ENCODE measurements at places on chromosomes 5 and 9. TPM values are rescaled to one million over a fixed set of nuclear protein-coding genes. Genes with fewer than 3 reads are reported as not detected.

DNA sequence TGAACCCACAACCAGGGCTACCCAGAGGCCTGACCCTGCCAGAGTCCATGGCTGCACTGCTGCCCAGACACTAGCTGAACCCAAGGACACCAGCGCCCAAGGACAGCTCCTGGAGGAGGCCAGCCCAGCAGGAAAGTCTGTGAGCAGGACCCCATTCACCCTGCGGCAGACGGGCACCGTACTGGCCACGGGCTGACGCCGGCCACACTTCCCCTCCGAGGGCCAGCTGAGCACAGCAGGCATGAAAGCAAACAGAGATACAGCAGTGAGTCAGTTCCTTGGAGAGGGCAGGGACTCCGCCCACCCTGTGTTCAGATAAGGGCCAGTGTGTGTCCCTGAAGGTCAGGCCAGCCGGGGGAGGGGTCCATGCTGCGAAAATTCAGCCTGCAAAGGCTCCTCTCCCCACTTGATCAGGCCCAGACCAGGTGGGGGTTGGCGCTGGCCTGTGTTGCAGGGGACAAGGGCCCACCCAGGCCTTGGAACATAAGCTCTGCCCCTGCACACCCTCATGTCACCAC lies 3.2 kb downstream of the RNF208 start:
- DNase-seq: peak; percentile 59

Gene SIT1
- total RNA-seq: 0.63 TPM

Gene ACTBL2
- not detected for total RNA-seq

DNA sequence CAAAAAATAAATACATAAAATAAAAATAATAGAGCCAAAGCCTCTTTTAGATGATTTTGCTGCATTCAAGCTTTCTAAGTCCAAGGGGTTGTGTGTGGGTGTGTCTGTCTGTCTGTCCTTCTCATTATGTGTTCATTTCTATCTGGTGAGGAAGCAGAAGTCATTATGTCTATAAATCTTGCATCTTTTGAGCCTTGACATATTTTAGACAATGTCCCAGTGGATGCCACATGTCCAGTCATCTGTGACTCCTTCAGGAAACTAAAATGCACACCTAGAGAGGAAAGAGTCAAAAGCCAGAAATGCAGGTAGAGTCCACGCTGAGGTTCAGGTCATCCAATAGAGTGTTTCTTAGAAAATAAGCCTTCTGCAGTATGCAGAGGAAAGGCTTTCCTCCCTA lies 80.9 kb downstream of the GALNT10 start:
- DNase-seq: no peak

DNA sequence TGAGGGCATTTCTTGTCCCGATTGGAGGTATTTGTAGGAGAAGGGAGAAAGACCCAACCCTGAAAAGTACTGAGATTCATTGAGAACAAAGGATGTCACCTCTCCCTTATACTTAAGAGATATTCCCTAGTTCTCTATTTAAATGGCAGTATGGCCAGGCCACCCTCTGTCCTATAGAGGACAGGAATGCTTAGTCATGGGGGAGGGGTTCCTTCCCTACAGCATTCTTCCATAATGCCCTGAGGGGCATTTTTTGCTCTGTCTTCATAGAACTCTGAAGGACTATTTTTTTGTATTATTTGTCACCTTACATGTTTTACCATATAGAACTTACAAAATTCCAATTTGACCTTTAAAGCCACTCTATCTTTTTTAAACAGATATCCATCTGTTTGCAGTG lies 176.3 kb downstream of the TMEM161B start:
- DNase-seq: no peak

Gene PCA3
- total RNA-seq: 0.29 TPM

DNA sequence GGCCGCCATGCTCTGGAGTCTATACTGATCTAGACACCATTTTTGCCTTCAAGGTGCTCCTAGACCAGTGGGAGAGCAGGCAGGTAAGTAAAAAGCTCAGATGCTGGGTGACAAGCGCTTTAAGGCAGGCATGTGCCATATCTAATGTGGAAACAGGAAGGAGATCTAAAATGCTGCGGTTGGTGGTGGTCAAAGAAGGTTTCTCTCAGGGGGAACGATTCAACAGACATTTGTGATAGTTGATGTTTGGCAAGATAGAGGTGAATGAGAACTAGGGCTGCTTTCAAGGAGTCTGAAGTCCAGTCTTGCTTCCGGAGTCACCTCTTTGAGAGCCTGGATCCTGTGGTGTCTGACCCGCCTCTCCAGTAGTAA lies 146.2 kb upstream of the KLF4 start:
- no peak for DNase-seq

Gene GPR21
- total RNA-seq: 0.11 TPM

DNA sequence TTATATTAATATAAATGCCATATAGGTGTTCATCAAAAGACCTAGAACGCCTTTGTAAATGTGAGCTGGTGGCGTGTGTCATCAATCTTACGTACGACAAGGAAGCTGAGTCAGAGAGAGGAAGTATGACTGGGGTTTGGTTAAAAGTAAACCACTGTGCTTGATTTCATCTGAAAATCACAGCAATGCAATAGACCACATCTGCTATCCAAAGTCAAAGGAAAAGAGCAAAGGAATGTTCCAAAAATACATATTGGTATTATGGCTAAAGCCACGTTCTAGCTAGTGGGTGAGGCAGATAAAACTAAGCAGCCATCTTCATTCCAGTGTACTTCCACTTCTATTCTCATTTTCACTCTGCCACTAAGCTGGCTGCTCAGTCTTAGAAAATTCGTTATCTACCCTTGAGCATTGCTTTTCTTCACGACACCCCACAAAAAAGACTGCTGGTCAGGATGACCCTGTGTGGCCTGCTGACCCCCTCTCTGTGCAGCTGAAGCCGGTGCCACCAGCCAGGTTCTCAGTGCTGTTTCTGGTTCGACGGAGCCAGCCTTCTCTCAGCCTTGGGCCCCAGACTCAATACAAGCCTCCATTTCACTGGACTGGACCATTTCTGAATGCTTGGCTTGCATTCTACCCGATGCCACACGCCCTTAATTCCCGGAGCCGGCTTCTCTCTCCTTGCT lies 23.8 kb downstream of the SHC3 start:
- DNase-seq: peak; percentile 82

GRCh38 chr5:80620211-80620610 lies 34.2 kb upstream of the MSH3 start:
- peak; percentile 6 for DNase-seq

DNA sequence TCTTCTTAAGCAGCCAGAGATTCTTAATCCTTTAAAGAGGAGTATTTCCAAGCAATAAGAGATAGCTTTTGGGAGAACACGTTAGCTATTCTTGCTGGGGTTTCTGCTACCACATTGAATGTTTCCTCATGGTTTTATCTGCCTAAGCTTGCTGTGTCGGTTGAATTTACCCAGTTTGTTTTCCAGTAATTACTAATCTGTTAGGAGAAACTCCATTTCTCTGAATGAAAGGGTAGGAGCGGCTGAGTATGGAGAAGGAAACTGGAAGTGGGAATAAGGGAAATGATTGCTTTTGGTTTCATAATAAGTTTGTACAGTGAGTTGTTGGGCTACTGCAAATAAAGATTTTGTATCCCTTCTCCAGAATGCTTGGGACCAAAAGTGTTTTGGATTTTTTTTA lies 1.2 kb downstream of the JAK2 start:
- no peak for DNase-seq

- no peak for DNase-seq
Measured at GRCh38 chr9:84325347-84325973, 15.1 kb downstream of the SLC28A3 start.

Gene STPG3
- not detected for total RNA-seq

- DNase-seq: peak; percentile 8
Measured at GRCh38 chr5:146647656-146648199, 131.7 kb upstream of the GPR151 start.

Gene SLC6A7
- total RNA-seq: not detected

- no peak for DNase-seq
Measured at GRCh38 chr9:81237565-81238231, 451.6 kb downstream of the TLE1 start.
